ENCODE measurements at places on chromosomes 12 and 14.

GRCh38 chr14:70148911-70149595 lies 39.7 kb downstream of the SLC8A3 start:
- no peak for DNase-seq

DNA sequence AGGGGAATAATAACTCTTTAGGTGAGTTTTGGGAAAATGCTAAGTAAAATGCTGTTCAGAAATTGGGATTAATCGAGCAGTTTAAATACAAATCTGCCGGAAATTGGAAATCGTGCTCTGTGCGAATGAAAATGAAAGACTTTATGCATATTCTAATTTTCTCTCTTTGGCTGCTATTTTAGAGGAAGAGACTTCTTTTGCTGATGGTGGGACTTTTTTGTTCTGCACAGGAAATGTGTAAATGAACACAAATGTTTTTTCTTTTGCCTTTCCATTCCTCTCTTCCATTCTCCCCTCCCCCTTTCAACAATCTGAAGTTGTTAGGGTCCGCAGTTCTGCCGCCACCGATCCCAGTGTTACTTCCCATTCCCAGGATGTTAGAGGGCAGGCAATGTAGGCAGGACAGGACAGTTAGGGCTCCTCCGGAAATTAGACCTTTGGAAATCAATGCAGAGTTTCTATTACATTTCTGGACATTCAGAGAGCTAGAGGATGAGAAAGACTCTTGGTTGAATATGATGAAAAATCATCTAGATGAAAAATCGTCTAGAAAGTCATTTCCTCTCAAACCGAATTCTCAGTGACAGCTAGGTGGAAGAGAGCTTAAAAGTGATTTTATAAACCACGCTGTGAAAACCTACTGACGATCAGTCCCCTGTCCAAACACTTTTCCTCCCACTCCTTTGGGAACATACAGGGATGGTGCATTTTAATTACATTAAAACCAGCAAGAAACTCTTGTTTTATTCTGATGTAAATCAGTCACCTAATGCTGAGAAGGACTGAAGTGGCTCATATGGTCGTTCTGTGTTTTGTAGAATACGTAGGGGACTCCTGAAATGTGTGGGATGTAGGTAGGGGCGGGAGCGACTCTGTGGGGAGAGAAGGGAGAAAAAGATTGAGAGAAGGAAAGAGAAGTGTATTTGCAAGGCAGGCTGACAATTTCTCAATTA lies 17.8 kb downstream of the FOXG1 start:
- DNase-seq = no peak

DNA sequence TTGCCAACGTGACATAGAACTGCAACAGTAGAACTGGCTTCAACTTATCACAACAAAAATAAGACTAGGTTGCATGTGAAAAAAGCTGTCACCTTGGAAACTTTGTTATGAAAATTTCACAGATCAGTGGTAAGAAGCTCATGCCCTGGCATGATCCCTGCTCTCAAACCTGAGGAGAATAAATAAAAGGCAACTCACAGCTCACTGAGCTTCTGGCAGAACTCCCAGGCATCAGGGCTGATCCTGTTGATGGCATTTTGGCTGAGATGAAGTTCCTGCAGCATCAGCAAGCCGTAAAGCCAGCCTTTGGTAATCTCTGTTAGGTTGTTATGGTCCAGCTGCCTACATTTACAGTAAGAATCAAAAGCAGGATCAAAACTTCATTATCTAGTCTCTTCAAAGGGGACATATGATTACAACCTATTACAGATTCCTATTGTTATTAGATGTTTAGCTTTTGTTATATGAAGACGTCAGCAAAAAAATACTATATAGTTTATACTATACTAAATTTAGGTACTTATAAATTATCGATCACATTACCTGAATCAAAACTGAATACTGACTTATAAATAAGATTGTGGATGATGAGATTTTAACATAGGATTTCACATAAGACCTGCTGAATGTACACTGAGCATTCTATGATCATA lies 32.0 kb downstream of the LRIG3 start:
- no peak for DNase-seq

DNA sequence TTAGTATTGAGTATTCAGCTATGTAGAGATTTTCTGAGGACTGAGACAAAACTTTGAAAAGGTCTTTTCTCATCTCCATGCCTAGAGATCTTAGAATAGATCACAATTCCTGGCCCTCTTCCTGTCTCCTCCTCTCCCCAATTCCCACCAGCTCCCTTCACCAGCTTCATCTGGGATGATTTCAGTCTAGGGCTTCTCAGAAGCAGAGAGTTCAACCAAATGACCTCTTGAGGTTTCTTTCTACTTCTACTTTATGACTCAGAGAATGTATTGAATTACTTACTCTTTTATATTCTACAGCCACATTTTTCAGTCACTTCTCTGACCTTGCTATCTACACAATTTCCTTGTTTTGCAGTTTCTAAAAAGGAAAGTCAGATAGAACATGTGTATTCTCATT lies 19.4 kb upstream of the SNX6 start:
- DNase-seq = no peak

All from T-cell (primary cell).